ENCODE measurements at places on chromosomes 11 and 22. TPM values are rescaled to one million over a fixed set of nuclear protein-coding genes. Genes with fewer than 3 reads are reported as not detected.

The AGBL2 gene
- 0.45 TPM for total RNA-seq

The KCNJ11 gene
- total RNA-seq: not detected

- H3K27me3 ChIP-seq: no peaks in the 10 kb centered on the region
- H3K4me1 ChIP-seq: peaks cover 67% of the 10 kb centered on the region
- H3K36me3 ChIP-seq: no peaks in the 10 kb centered on the region
- no peak overlapping the region for H3K4me3 ChIP-seq
Observed at GRCh38 chr22:44147821-44148574, 32.7 kb upstream of the PARVG start.

DNA sequence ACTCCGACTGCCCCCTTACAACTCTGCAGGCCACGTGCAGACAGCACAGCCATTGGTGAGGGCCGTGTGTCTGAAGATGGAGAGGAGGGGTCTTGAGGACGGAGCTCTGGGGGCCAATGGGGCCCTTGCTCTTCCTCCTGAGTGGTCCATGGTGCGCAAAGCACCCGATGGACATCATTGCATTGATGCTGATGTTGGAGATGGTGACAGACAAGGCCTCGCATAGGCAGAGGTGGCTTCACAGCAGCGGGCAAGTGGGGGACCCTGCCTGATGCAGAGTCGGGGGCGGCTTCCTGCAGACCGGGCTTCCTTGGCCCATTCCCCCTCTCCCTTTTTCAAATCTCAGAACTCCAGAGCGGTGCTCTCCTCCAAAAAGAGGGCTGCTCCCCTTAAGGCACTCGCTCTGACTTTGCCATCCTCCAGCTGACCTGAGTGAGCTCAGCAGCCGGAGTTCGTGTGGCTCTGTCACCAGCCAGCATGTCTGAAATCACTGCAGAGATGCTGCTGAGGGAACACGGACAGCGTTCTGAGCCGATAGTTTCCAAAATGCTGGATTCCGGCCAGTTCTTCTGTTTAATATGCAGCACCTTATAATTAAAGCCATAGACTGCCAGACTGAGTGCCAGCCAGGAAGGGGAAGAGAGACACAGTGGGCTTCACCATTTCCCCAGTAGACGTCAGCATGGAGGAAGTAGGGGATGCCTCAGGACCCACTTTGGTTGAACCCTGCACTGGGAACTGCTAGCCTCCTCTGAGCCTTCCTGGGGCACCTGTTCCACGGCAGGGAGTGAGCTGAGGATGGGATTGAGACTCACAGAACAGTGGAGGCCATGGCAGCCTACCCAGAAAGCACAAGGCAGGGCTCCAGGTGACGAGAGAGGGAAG, 278.2 kb downstream of the BRD1 start:
- no peaks in the 10 kb centered on the region for H3K4me1 ChIP-seq
- no peak overlapping the region for H3K27ac ChIP-seq
- no peak for DNase-seq
- no peaks in the 10 kb centered on the region for H3K36me3 ChIP-seq
- no peaks in the 10 kb centered on the region for H3K27me3 ChIP-seq

- no peaks in the 10 kb centered on the region for H3K36me3 ChIP-seq
- H3K27ac ChIP-seq: no peak overlapping the region
- no peaks in the 10 kb centered on the region for H3K4me1 ChIP-seq
Observed at GRCh38 chr11:1460396-1460985, 26.1 kb downstream of the MOB2 start.

DNA sequence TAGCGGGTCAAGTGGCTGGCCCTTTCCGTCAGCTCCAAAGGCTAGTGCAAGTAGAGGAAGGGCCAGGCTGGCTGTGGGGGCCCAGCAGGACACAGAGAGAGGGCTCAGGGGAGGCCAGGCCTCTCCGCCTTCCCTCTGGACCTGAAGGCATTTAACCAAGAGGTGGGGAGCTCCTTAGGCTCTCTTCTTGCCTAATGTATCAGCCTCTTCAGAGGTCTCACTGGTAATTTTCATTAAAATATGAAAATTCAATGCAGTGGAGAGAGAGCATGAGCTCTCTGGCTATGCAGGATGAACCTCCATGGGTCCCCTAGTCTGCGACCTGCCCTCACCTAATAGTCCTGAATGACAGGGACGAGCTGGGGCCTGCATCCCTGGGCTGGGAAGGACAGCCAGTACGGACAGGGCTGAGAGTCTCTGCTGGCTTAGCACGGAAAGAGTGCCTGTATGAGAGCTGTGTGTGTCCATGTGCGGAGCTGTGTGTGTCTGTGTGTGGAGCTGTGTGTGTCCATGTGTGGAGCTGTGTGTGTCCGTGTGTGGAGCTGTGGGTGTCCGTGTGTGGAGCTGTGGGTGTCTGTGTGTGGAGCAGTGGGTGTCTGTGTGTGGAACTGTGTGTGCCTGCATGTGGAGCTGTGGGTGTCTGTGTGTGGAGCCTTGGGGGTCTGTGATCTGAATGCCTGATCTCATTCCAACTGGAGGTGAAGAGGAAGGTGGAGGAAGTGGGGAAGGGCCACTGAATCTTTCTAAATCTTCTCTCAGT, 2.4 kb downstream of the ALX4 start:
- no peaks in the 10 kb centered on the region for H3K27me3 ChIP-seq
- peak overlapping the region; percentile 82 for H3K4me3 ChIP-seq

The OR8G5 gene
- not detected for total RNA-seq

DNA sequence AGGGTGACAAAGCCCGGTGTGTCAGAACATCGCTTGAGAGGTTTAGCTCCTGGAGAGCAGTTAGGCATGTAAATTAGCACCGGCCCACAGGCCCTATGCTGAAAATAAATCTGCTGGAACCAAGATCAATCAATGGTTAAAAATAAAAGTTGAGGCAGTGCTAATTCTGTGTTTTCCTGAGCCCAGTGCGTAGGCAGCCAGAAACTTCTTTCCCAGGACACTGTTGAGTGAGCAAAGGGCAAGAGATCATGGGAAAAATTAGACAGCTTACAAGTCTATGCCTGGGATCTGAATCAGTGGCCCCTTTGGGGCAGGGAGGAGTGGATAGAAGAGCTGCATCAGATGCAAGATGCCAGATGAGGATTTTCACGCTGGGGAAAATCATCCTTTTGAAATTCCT, 539.2 kb downstream of the BUD13 start:
- no peaks in the 10 kb centered on the region for H3K4me1 ChIP-seq
- no peaks in the 10 kb centered on the region for H3K27me3 ChIP-seq
- DNase-seq: no peak
- H3K4me3 ChIP-seq: no peak overlapping the region
- H3K27ac ChIP-seq: no peak overlapping the region
- H3K36me3 ChIP-seq: no peaks in the 10 kb centered on the region

The TYR gene
- total RNA-seq: not detected

DNA sequence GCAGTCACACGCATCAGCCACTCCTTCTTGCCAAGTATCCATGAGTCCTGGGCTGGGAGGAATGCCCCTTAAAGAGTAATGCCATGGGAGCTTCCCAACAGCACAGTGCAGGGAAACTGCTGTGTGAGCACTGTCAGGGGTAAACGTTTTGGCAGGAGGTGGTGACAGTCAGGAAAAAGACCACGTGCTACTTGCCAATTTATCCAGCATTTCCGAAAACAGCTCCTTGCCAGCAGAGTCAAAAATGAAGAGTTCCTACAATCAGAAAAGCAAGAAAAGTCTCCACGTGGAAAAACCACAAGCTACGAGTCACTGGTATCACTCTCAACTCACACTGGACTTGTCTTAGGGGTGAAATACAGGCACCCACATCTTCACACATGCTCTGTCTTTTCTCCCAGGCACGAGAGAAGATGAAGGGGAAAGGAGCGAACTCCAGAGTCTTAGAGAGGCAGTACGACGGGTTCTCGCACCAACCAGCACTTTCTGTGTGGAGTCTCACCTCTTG, 9.9 kb downstream of the IFT27 start:
- no peaks in the 10 kb centered on the region for H3K36me3 ChIP-seq
- H3K27ac ChIP-seq: no peak overlapping the region
- no peak for DNase-seq

All from SJSA1 (cell line).